ENCODE measurements at places on chromosomes 4 and X. TPM values are rescaled to one million over a fixed set of nuclear protein-coding genes. Genes with fewer than 3 reads are reported as not detected.

Gene CT45A5
- polyA plus RNA-seq, result not detected

Gene PDE6B
- polyA plus RNA-seq, result 2.7 TPM

Gene GRIA2
- polyA plus RNA-seq, result 0.03 TPM

Gene SSX1
- polyA plus RNA-seq, result not detected

Gene CTAG1B
- polyA plus RNA-seq, result not detected

Gene SLIT2
- polyA plus RNA-seq, result 8.8 TPM

Gene TRIM2
- 9.1 TPM for polyA plus RNA-seq

Gene CFAP299
- polyA plus RNA-seq, result 5.4 TPM

Gene TMEM164
- polyA plus RNA-seq, result 22.4 TPM

Gene AVPR2
- 0.51 TPM for polyA plus RNA-seq

Gene PTTG2
- 0.11 TPM for polyA plus RNA-seq

Gene IL2RG
- 136 TPM for polyA plus RNA-seq

Gene SRPX2
- 5.6 TPM for polyA plus RNA-seq

Gene MSANTD1
- 0.63 TPM for polyA plus RNA-seq

Gene DDX53
- polyA plus RNA-seq, result not detected

Gene CSAG1
- not detected for polyA plus RNA-seq

Gene NSDHL
- polyA plus RNA-seq, result 33.4 TPM

Gene PNMA3
- 0.28 TPM for polyA plus RNA-seq

Gene MTTP
- polyA plus RNA-seq, result 0.10 TPM

Gene ARX
- polyA plus RNA-seq, result 0.21 TPM

Gene RENBP
- polyA plus RNA-seq, result 90.8 TPM

Gene TBC1D19
- 2.1 TPM for polyA plus RNA-seq

Gene KDR
- polyA plus RNA-seq, result 21.1 TPM

Gene TBC1D8B
- polyA plus RNA-seq, result 2.2 TPM

Gene GUCY1B1
- 10.2 TPM for polyA plus RNA-seq

Gene FRG2
- not detected for polyA plus RNA-seq
